ENCODE measurements at places on chromosomes 6 and 20.

GRCh38 chr20:53935344-53936084, 134.9 kb downstream of the BCAS1 start:
- no peak for DNase-seq

GRCh38 chr6:156916130-156916801, 139.1 kb downstream of the ARID1B start:
- no peak for DNase-seq

GRCh38 chr20:57208198-57208597, 58.2 kb downstream of the BMP7 start:
- no peak for DNase-seq

DNA sequence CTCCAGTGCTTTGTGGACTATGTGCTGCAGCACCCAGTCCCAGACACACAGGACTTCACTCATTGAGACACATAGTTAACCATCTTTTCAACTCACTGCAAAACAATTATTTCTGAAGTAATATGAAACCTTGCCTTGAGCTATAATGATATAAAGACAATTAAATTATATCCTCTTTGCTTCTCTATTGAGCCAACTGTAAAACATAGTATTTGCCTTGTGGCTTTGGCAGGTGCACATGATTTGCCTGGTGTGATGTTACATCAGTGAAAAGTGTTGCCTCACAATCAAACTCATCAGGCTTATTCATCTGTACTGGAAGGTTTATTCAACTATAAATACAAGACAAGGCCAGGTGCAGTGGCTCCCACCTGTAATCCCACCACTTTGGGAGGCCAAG, 80.6 kb downstream of the NCOA7 start:
- DNase-seq = no peak

DNA sequence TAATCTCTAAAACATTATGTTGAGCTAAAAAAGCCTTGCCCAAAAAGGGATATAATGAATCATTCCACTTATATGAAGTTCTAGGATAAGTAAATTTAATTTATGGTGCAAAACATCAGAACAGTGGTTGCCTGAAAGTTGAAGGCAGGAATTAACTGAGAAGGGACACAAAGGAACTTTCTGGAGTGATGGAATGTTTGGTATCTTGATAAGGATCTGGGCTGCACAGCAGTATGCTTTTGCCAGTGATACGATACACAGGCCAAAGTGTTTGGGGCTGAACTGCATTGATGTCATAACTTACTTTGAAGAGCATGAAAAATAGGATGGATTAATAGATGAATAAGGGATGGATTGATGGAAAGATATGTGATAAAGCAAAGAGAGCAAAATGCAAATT, 146.1 kb upstream of the LRFN2 start:
- no peak for DNase-seq

GRCh38 chr6:143468026-143468425, 17.4 kb downstream of the PEX3 start:
- DNase-seq = no peak

- no peak for DNase-seq
These were observed 5.6 kb downstream of the EEF1A1 start for GRCh38 chr6:73515204-73515655.

Data from umbilical cord (tissue), 2 donors.